ENCODE measurements at places on chromosomes 5 and 9.
A peak's percentile ranks its signal among the peaks of the same experiment; 100 is the strongest.

GRCh38 chr5:101393795-101394450 is 490.8 kb upstream of the ST8SIA4 start:
- no peak for DNase-seq

GRCh38 chr5:180688330-180689070 is 39.1 kb upstream of the FLT4 start:
- DNase-seq, result no peak

- no peak for DNase-seq
These were observed 16.1 kb downstream of the LIFR start for GRCh38 chr5:38540314-38540713.

DNA sequence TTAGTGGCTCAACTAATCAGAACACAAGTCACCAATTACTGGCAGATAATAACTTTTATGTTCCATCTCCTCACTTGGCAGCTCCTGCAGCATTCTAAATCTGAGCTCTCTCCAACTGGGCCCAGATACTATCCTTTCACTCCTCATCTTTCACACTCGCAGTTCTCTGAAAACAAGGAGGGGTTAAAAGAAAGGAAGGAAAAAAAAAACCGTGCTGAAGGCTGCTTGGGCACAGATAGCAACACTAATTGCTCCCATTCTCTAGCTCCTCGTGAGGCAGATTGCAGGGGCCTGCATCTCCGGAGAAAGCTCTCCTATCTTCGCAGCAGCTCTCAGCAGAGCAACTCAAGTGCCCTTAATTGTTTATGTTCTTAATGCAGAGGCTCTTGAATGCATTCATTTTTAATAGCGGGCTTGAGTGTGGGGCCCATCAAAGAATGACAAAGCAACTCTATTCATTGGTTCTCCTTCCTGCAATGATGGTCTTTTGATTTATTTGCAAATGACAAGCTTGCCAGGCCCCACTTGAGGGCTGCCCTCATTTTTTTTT is 23.9 kb downstream of the TLE1 start:
- DNase-seq, result no peak

DNA sequence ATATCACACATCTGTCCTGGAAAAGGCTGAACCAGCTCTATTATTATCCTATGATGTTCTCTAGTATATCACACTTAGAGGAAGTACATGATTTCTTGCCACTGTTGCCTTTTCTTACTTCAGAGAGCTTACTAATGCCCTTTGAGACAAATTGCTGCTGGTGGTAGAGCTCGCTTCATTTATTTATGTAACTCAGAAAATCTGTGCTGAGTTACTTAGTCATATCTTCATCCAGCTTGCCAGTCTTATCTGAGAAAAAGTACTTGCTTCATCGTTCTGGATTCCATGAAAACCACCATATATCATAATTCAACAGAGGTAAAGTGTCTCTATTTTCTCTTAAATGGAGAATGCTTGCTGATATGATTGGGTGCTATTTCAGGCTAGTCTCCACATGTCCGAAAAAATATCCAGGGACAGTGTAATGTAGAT is 26.6 kb downstream of the PTPDC1 start:
- DNase-seq, result no peak

DNA sequence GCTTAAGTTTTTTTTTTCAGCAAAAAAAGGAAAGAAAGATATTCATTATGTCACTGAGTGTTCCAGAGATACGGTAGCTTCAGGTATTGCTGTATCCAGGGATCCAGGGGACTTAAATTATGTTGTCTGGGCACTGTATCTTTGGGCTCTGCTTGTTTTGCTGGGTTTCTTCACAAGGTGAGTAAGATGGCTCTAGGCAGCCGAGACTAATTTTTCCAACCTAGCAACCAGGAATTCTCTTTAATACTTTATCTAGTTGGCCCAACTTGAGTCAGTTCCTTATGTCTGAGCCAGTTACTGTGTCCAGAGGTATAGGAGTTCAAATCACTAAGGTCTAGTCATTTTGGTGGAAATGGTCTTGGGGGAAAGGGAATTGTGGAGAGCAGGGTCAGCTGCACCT is 66.0 kb downstream of the MAN2A1 start:
- no peak for DNase-seq

DNA sequence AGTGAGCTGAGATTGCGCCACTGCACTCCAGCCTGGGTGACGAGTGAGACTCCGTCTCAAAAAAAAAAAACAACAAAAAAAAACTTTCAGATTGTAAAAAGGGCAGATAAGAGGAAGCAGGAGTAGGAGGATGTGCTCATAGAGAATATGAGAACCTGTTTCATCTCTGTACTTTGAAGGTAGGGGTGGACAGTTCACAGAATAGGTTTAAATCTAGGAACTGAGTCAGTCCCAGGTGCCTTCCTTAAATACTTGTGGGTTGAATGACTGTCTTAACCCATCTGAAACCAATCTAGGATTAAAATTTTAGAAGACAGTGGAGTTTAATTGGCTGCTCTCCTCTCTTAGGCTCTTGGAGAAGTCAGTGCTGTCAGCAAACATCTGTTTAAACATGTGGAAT is 12.4 kb downstream of the POLK start:
- DNase-seq, result no peak

DNA sequence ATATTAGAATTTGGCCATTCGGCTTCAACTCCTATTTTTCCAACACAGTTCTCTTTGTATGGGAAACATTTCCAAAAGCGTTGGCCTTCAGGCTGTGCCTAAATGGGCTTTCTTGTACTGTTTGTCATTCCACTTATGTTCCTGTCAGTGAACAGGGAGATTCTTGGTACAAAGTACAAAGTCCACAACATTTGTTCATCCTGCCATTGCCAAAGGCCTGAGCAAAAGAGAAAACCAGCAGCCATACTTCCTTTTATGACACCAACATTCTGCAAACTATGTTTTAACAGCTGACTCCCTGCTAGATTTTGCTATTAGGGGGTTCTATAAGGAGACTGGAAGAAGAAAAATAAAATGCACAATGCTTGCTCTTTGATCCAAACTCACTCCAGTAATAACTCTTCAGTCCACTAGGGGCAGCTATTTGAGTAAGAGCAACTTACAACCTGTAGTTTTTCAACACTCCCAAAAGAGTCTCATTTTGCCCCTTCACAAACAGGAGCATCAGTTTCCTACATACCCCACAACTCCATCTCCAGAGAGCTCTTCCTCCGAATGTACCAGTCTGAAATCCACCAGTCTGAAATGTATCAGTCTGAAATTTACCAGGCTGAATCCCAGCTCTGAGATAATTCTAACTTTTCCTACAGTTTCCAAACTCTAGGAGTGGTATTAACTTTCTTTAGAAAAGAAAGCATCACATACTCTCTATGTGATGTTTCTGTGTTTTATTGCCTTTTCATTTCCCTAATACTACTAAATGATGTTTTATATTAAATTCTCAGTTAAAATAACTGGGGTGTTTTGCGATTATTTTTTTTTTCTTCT is 693.8 kb downstream of the DNAH5 start:
- no peak for DNase-seq

GRCh38 chr9:16120727-16121126 is 567.9 kb downstream of the CCDC171 start:
- no peak for DNase-seq

DNA sequence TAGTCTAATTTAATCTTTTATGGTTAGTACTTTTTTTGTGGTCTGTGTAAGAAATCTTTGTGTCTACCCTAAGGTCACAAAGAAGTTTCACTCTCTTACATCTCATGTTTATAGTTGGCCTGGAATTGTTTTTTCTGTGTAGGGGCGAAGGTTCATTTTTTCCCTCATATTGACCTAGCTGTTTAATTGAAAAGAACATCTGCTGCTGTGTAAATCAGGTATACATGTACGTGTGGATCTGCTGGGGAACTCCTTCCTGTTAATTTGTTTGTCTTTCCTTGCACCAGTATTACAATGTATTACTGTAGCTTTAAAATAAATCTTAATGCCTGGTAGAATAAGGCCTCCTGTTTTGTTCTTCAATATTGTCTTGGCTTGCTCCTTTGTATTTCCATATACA is 37.8 kb downstream of the EXOSC2 start:
- DNase-seq, result no peak

DNA sequence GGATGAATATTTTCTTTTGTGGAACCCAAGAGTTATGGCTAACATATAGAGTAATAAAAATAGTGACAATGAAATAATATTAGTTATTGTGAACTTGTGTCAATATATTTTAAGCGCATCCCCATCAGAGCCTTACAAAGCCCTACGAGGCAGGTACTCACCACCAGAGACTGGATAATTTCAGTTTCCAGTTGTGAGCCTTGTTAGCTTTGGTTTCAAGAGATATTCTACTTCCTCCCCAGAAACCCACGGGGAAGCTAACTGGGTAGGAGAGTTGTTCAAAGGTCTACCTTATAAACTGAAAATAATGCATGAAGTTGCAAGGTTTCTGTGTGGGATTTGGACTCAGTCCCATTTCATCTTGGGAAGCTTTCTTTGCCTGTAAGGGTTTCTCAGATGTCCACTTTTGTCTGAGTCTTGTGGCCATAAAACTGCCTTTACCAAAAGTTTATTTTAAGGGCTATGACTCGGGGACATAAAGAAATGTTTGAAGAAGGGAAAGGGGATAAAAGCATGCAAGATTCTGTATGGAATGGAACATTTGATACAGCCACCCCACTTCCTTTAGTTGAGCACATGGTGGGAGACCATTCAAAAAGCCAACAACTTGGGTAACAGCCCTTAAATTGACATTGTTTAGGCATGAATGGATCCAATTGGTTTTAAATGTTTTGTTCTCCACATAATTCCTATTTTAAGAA is 57.4 kb upstream of the ANKRD55 start:
- DNase-seq, result no peak

- DNase-seq, result no peak
These were observed 16.6 kb downstream of the FLT4 start for GRCh38 chr5:180632768-180633167.

DNA sequence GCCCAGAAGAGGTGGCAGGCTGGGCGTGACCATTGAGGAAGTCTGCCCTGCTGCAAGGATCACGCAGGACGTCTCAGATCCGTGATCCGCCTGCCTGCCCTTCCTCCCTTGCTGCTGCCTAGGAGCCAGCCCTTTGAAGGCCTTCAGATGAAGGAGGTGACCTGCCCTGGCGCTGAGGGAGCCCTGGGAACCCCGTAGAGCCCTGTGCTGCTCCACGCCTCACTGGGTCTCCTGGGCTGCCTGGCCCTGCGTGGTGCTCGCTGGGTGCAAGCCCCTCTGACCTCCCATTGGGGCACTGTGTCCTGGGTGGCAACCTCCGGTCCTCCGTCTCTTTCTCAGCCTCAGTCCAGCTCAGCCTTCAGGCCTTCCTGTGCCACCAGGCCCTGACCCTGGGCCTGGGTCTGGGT is 295.3 kb upstream of the IRX4 start:
- no peak for DNase-seq

GRCh38 chr9:102106439-102106838 is 368.0 kb upstream of the GRIN3A start:
- no peak for DNase-seq

DNA sequence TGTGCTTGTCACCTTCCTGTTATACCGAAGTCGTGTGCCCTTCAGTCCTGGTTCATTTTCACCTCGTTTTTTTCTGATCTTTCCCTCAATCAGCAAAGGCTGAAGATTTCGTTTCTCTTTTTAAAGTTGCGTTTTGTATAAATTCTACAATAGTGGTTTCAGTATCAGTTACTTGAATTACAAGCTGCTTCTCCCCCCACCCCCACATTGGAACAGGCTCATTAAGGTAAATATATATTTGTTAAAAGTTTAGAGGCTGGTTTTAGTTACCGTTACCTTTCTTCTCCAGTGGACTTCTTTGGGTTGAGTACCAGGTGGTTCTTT is 881 bp downstream of the SUB1 start:
- DNase-seq, result no peak

- DNase-seq, result no peak
These were observed 260.6 kb downstream of the DENND1A start for GRCh38 chr9:123669346-123669745.

- no peak for DNase-seq
These were observed 19.7 kb upstream of the HSDL2 start for GRCh38 chr9:112360047-112360804.

- no peak for DNase-seq
These were observed 55.8 kb downstream of the ASS1 start for GRCh38 chr9:130500340-130501180.

- DNase-seq, result no peak
These were observed 38.9 kb upstream of the SLIT3 start for GRCh38 chr5:169339869-169340268.

- DNase-seq, result no peak
These were observed 80.5 kb upstream of the JAK2 start for GRCh38 chr9:4904322-4905134.

DNA sequence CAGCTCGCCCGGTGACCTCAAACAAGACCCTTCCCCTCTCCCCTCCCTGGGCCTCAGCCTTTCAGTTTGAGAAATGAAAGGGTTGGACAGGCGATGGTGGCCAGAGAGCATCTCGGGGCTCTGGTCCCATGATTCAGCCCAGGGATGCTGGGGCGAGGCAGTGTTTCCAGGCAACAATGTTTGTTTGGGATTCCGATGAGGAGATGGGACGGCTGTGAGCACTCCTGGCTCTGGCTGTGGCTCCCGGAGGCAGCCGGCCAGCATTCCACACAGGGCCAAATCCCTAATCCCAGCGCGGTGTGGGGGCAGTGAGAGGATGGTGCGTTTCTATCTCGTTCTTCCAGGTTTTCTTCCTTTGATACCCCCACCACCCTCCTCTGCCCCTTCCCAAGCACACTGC is 66.0 kb downstream of the HMCN2 start:
- no peak for DNase-seq

- DNase-seq, result no peak
These were observed 15.0 kb downstream of the TLX3 start for GRCh38 chr5:171323806-171324632.

DNA sequence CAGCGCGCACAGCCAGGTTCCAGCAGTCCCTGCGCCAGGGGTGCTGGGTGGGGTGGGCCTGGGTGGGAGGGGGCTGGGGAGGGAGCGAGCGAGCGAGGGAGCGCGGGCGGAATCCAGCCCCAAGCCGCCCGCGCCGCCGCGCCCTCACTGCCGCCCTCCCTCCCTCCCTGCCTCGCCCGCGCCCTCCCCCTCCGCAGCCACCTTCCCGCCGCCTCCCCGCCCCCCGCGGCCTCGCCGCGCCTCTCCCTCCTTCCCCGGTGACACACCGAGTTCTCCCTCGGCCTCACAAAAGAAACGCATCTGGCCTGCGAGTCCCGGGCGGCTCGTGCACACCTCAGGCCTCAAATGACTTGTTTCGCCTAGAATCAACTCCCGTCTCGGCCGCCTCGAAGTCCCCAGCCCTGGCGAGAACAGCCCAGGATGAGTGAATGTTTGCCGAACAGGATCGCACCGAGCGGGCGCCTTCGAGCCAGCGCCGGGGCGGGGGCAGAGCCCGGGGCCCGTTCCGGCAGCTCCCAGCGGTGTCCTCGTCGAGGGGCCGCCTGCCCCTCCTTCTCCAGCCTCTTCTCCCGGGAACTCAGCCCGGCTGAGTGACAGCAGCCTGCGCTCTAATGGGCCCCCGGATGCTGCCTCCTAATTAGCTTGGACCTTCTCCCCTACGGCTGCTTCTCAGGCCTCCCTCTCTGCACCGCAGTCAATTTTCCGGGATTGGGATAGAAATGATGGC is 371 bp upstream of the PITX1 start:
- peak; percentile 52 for DNase-seq

DNA sequence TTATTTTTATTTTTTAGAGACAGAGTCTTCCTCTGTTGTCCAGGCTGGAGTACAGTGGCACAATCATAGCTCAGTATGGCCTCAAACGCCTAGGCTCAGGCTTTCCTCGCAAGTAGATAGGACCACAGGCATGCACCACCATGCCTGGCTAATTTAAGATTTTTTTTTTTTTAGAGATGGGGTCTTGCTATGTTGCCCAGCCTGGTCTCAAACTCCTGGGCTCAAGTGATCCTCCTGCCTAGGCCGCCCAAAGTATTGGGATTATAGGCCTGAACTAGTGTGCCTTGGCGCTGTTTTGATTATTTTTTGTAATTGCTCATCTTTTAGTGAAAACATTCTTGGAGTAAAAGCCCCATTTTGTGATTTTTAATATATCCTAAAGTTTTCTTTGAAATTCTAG is 5.4 kb downstream of the YTHDC2 start:
- no peak for DNase-seq

All from stimulated activated naive CD8-positive, alpha-beta T cell treated with anti-CD3 and anti-CD28 coated beads, Interleukin-15, Interleukin-2, amounts not matched to agents 100 U/mL and 50 U/mL, for 24 hours (primary cell).